Body of pancreas (tissue), 4 donors: ENCODE measurements at places on chromosomes 5 and 9.

GRCh38 chr5:134568337-134568700 lies 42.8 kb downstream of the JADE2 start:
- DNase-seq: no peak

DNA sequence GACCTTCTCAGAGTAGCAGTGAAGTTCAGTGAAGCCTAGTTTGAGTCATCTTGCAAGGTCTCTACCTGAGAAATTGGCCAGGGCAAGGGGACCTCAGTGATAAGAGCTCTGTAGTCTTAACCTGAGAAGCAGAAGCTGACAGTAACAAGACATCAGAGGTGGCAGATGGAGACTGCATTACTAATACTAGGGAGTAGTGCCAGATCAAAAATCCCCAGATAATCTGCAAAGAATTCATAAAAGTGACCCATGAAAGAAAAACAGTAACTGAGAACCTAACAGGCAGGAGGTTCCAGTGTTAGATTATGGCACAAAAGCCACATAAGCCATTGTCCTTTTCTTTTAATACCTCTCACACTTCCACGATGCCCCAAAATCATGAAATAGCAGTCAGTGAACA lies 175.5 kb downstream of the MUSK start:
- DNase-seq: no peak

DNA sequence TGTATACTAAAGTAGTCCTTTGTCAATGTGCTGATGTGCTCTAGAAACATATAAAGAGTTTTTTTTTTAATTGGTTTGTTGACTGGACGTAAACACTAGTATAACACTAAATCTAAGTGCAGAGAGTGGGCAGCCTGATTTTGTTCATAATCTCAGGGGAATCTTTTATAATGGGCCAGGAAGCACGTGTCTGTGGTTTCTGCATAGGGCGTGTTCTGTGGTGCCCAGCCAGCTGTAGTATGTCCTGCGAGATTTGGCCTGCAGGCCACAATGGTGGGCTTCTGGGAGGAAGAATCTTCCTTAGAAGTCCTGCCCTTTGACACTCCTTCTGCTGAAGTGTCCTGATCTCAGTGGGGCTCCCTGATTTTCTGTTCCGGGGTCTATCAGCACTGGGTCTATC lies 49.0 kb upstream of the DHFR start:
- DNase-seq: no peak

- no peak for DNase-seq
Observed at GRCh38 chr9:18588002-18588401, 114.0 kb downstream of the ADAMTSL1 start.

GRCh38 chr5:97245386-97245785 lies 62.3 kb upstream of the RIOK2 start:
- DNase-seq: no peak

GRCh38 chr5:159041444-159042198 lies 58.1 kb downstream of the EBF1 start:
- no peak for DNase-seq

DNA sequence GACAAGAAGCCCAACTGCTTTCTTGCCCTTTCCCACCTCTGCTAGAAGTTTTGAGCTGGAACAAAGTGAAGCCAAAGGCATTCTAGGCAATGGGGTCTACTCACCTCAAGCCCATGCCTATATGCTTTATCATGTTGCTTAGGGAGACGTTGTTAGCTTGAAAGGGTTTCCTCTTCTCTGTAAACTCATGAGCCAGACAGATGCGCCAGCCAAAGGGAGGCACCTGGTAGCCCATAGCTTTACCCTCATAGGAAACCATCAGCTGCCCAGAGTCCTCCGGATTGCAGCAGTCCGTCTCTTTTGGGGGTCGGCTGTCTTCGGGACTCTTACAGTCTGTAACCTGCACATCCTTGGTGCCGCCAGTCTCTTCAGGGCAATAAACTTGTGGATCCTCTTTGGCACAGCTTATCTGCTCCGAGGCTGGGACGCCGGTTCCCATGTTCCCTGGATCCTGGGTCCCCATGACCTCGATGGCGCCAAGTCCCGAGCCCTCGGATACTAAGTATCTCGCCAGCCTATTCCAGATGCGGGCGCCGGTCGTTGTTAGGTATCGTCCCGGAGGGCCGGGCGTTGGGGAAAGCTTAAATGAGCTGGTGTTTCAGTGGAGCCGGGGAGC lies 678 bp downstream of the GBA2 start:
- no peak for DNase-seq

DNA sequence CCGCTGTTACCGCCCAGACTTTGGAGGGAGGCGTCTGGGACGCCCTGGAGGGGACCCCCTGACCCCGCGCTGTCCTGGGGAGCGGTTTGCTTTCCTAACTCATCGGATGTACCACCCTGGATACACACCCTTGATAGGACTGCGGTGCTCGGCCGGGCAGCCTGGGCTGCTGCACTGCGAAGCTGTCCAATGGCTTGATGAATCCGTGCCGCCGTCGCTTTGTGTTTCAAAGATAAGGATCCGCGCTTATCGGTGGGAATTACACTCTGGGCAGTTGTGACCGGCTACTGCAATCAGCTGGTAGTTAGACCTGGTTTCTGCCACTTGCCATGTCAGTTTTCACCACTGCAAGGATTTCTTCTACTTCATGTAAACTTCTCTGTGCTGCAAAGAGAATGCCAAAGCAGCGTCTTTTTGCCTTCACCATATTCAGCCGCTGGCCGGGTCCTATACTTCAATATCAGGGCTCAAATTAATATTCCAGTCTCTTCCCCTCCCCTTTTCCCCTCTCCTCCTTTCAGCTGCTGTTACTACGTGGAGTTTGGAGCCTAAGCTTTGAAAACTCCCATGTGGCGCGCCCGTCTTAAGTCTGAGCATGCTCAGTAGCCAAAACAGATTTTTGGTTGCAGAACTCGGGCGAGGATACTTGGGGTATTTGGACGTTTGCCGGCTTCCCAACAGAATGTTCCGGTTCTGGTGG lies 727 bp downstream of the SMAD5 start:
- DNase-seq: peak; percentile 62

- DNase-seq: no peak
Observed at GRCh38 chr9:35726931-35727330, 5.1 kb downstream of the TLN1 start.

GRCh38 chr5:1246711-1247431 lies 21.7 kb downstream of the SLC6A18 start:
- DNase-seq: peak; percentile 64

GRCh38 chr5:14708551-14708950 lies 44.0 kb downstream of the OTULIN start:
- no peak for DNase-seq

GRCh38 chr5:147321569-147321968 lies 86.7 kb downstream of the STK32A start:
- no peak for DNase-seq

DNA sequence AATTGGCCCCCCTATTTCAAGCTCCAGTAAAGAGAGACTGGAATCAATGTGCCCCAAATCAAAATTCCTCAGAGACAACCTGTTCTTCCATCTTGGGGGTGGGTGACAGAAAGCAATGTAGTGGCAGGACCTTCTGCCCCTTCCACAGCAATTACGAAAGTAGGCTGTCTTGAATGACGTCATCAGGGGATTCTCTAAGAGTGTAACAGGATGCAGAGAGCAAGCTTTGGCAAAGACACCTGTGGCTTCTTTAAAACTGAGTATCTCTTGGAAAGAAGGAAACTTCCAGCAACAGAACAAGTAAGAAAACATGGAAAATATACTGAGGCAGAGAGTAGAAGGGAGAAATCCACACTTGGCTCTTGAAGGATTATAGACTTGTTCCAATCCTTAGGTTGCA lies 247.6 kb upstream of the PDE4D start:
- DNase-seq: no peak

GRCh38 chr5:124408738-124409453 lies 337.5 kb downstream of the ZNF608 start:
- no peak for DNase-seq

GRCh38 chr5:135995976-135996375 lies 32.8 kb upstream of the TGFBI start:
- no peak for DNase-seq

DNA sequence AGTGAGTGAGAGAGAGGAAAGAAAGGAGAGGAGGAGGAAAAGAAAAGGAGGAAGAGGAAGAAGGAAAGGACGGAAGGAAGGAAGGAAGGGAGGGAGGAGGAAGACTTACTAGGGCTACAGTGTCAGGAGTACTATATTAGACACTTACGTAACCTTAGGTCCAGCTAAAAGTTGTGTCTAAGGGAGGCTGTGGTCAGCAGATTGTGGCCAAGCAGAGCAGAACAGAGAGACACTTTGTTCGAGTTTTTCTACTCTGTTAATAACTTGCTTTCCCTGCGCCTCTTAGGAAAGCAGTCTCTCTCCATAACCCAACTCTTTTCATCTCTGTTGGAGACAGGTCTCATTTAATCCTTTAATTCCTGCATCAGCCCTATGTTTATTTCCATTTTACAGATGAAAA lies 138.9 kb downstream of the KCNN2 start:
- DNase-seq: no peak

- no peak for DNase-seq
Observed at GRCh38 chr5:119928974-119929373, 299.6 kb downstream of the FAM170A start.

DNA sequence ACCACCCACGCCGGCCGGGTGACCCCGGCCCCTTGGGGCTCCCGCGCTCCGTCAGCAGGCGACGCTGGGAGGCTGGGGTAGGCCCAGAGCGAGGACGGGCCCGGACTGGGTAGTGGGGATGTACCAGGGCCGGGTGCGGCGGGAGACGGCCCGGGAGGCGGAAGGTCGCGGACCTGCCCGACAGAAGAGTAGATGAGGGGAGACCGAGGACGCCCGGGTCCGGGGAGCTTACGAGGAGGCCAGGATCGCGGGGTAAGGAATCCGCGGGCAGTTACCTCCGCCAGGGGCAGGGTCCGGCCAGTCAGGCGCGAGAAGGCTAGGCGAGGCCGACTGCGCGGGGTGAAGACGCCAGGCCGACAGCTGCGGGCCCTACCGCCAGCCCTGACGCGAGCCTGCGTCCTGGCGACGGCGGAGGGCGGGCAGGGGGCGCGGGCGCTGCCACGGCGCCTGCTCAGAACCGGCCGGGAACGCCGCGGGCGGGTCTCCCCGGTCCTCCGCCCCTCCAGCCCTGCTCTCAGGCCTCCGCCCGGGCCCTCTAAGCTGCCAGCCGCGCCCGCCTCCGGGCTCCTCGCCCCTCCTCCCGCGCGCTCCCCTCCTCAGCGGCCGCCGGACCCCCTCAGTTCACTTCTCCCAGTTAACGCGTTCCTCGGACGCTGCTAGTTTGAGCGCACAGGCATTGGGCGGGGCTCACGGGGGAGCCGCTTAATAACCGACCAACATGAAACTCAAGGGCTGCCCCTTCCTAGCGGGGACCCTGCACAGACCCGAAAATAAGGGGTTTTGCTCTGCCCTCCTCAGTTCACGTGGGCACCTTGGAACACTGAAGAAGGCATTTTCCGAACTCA lies at the start of gene CPLANE1:
Gene CPLANE1 (minus strand): TSS at position 407 of the 845 bp plus-strand sequence. CDS start 1,678 bp downstream, outside the sequence.
- peak; percentile 77 for DNase-seq

- no peak for DNase-seq
Observed at GRCh38 chr5:57509501-57510260, 27.1 kb upstream of the ACTBL2 start.

DNA sequence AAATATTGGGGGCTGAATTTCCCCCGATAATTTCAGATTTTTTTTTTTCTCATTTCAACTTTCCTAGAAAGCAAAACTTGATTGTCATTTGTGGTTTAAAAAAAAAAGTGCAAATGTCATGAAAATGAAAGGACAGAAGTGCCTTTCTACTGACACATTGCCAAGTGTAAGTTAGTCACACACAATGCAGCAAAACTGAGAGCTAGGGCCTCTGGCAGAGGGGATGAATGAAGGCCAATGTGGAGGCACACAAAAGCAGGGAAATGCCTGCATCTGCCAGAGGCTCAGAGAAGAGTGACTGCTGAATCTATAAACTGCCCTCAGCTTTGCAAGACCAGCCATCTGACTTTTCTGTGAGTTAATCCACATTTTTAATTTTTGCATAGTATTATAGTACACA lies 6.8 kb upstream of the IFNA5 start:
- no peak for DNase-seq

DNA sequence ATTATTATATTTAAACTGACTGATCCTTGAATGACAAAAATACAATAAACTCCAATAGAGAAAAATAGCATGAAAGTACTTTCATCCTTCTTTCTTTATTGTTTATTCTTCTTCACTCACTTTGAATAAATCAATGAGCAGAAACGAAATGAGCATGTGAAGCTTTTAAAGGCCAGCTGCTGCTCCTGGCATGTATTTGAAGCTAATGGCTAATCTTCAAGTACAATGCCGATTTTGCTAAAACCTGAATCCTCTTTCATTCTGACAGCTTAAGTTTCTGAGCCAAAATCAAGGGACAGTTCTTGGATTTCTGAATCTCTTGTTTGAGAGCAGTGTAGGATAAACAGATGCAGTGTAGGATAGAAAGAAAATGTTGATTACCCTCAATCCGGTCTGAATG lies 237.3 kb downstream of the CDH10 start:
- DNase-seq: no peak

- DNase-seq: no peak
Observed at GRCh38 chr9:97073506-97073905, 34.6 kb upstream of the CTSV start.

GRCh38 chr5:173790177-173790719 lies 97.9 kb upstream of the CPEB4 start:
- no peak for DNase-seq

DNA sequence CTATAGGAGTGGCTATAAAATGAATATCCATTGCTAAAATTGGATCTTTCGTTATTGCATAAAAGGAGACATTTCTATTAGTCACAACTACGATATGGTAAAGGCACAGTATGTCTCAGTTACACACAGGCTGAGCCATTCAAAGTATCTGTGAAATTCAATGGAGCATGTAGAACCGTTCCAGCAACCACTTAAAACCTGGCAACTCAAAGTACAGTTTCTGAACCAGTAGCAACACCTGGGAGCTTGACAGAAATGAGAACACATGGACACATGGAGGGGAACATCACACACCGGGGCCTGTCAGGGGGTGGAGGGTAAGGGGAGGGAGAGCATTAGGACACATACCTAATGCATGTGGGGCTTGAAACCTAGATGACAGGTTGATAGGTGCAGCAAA lies 15.4 kb downstream of the POC5 start:
- DNase-seq: no peak

DNA sequence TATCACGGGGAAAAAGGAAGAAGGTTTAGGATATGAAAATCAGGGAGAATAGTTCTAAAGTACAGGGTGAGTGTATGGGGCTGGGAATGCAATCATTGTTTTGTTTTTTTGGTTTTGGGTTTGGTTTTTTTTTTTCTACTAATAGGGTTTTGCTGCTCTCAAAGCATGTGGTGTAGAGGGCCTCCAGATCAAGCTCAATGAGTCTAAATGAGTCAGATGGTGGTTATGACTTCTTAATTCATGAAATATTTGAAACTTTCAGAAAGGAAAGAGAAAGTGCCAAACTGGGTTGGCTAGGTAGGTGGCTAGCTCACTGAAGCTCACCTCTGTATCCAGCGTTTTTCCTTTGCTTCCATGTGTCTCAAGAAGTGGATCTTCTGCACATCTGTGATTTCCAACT lies 10.7 kb downstream of the OR1L8 start:
- no peak for DNase-seq
